ENCODE measurements at places on chromosomes 2 and 18. TPM values are rescaled to one million over a fixed set of nuclear protein-coding genes. Genes with fewer than 3 reads are reported as not detected.

DNA sequence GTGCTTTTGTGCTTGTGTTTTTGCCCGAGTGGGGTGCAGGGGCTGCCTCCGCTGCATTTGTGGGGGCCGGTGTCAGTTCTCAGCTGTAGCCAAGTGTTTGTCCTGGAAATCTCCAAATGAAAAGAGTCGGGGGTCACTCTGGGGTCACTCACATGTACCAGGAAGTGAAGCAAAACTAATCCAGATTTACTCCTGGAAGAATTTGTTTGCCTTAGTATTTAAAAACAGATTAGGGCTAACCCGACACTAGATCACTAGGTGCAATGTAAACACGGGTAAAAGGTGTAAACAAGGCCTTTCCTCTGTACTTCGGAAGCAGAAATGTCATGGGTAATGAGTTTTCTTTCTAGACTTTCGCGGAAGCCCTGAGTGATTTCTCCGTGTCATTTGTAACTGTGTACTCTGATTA lies 50.3 kb downstream of the GBX2 start:
- no peak for DNase-seq

- DNase-seq, result no peak
Measured at GRCh38 chr2:196335221-196335634, 163.8 kb upstream of the STK17B start.

GRCh38 chr2:86541334-86541733 lies 21.9 kb downstream of the CHMP3 start:
- no peak for DNase-seq

GRCh38 chr2:65866148-65866547 lies 433.7 kb upstream of the SPRED2 start:
- DNase-seq, result no peak

The MRO gene
- not detected for total RNA-seq

The CD207 gene
- 43.4 TPM for total RNA-seq

The SULT1C4 gene
- 1.5 TPM for total RNA-seq

Data from suprapubic skin (tissue), 4 donors.